M059J (cell line): ENCODE measurements at places on chromosomes 3 and 15.

DNA sequence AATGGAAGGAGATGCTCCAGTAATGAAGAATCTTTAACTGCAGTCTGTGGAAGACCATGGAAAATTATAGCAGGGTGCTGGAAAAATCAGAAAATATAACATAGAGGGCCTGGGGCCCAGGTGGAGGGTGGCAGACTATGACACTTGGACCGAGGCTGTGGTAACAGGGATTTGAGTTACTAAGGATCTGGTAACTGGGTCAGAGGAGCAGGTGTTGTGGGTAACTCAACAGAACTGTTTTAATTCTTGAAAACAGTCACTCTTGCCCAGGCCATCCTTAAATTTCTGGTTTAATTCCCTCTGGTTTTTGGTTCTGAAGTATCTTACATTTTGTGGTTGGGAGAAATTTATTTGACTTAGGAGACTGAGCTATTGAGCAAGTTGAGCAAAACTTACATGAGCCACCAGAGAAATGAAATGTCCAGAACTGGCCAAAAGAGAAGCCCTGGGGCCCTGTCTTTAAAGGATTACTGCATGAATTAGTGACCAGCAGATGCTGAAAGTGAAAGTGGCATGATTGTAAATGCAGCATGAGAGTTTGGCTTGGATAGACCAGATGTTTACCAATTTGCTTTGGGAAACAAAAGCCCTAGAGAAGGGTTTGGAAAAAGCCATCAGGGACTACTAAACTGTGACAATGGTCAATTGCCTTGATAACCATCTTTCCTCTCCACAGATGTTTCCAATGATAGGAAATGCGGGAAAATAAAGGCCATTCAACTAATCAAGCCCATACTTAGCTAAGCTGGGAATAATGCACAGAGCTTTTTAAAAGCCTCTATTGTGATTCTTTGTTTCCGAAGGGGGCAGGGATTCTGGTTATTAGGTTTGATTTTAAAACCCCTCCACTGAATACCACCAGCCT lies 374.9 kb upstream of the TGFBR2 start:
- peak; percentile 70 for DNase-seq

- DNase-seq: no peak
Measured at GRCh38 chr3:40216471-40216870, 93.0 kb upstream of the EIF1B start.

- DNase-seq: no peak
Measured at GRCh38 chr3:60497902-60498301, 753.4 kb downstream of the FHIT start.

GRCh38 chr3:131082871-131083863 lies 56.5 kb downstream of the NEK11 start:
- peak; percentile 31 for DNase-seq

GRCh38 chr15:35298509-35298908 lies 213.4 kb upstream of the NANOGP8 start:
- DNase-seq: no peak

GRCh38 chr3:133834621-133835417 lies 29.2 kb downstream of the SRPRB start:
- DNase-seq: no peak

- DNase-seq: peak; percentile 32
Measured at GRCh38 chr3:123706871-123707270, 122.0 kb upstream of the HACD2 start.

- DNase-seq: no peak
Measured at GRCh38 chr3:133049491-133049890, 11.3 kb downstream of the TMEM108 start.

GRCh38 chr15:70596354-70597055 lies 166.9 kb downstream of the UACA start:
- peak; percentile 96 for DNase-seq

GRCh38 chr3:36738702-36739101 lies 25.7 kb downstream of the DCLK3 start:
- no peak for DNase-seq

DNA sequence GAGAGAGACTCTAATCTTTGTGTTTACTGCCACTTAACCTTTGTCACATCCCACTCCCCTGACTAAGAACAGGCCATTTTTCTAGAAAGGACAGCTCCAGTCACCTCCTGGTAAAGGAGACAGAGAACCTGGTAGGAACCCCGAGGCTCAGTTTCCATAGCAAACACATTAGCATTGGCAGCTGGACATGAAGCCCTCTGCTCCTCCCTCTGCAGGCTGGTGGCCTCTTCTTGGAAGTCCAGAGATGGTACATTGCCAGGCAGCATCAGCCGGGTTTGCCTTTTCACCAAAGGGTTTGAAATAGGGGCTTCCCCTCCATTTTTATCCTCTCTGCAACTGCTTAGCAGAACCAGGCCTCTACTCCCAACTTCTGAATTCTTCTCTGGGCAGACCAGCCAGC lies 213.4 kb upstream of the SEMA6D start:
- no peak for DNase-seq

DNA sequence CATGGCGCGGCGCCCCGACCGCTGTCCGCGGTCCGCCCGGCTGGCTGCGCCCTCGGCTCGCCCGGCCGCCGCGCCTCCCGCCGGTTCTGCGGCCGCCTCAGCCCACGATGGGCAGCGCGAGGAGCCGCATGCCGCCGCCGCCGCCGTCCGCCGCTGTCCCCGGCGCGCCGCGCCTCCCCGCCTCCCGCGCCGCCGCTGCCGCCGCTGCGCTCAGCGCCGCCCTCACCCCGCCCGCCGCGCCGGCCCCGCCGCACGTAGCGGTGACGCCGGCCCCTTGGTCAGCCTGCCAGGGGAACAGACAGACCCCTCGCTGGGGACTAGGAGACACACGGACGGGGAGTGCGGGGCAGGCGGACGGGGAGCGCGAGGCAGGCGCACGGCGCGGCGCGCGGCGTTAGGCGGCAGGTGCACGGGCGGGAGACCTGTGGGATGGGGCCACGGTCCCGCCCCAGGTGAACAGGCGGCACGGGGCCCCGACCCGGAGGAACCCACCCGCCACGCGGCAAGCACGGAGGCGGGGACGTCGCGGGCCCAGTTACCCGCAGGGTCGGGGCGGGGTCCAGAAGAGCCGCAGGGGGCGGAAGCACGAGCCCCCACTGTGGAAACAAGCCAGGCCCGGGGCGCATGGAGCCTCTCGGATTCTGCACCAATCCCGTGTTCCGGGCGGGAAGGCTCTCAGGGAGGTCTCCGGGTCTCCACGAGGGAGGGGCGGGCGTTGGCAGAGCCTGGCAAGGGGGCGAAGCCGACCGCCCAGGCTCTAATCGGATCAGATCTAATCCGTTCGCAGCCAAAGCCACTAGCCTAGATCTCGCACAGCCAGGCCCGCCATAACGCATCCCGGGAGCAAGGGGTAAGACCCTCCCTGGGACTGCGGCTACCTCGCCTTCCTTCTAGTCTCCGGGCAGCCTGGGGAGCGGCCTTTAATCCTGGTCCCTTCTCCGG lies at the start of gene CSPG5:
Gene CSPG5 (minus strand): TSS at position 175 of the 942 bp plus-strand sequence. CDS start 172 bp downstream, at position 3.
- DNase-seq: no peak

GRCh38 chr3:34022147-34022546 lies 223.7 kb downstream of the PDCD6IP start:
- DNase-seq: no peak

DNA sequence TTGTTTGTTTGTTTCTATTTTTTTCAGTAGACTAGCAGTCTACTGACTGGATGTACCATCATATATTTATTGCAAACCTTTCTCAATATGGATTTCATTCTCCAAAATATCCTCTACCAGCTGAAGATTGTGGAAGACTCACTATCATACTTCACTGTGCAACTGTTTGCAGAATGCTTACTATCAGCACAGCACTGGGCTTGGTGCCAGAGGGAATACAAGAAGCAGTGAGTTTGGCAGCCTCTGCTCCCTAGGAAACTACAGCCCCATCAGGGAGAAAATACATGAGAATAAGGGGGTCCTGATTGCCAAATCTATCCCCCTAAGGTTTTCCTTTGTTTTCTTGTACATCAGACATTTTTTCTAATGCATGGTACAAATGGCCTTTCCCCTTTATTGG lies 27.5 kb downstream of the AQP9 start:
- DNase-seq: peak; percentile 4

DNA sequence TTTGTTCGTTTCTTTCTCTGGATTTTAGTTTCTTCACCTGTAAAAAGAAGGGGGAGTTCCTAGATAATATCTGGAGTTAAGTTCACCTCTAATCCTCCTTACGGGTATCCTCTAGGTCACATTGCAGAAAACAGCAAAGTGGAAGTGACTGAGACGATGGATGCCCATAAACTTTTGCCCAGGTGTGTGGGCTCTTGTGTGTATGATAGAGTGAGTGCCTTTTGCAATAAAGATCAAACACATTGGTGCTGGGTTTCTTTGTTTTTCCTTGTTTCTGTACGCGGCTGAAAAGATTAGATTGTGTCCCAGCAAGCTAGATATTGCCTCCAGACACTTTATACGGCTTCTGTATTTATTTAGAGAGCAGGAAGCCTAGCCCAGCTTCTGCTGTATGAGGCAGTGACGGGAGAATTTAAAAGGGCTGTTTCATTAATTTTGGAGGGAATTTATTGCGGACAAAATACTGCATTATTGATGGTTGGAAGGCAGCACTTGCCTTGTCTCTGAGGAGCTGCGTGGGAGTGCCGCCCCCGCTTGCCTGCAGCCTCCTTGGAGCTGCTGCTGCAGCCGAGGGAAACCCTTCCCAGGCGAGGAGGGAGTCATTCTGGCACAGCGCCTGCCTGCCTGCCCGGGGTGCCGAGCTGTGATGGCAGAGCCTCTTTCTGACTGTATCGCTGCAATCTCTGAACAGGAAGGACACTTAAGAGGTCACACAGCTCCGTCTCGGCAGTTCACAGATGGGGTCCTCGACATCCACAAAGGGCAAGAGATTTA lies 38.5 kb downstream of the PYDC2 start:
- peak; percentile 77 for DNase-seq

DNA sequence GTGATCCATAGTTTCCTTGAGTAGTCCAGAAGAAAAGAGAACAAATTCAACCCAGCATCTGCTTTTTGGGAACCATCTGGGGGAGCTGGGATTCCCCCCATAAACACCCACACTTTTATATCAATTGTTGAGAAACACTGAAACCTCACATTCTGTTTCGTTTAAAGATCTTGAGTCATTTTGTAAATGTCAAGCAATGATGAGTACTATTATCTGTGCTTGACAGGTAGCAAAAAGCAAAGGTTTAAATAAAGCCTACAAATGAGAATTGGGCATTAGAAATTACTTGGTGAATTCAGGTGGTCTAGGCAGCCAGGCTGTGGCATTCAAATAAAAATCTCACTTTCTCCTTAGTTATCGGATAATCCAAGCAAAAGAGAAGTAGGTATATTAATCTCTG lies 75.7 kb downstream of the TMEM266 start:
- DNase-seq: no peak

DNA sequence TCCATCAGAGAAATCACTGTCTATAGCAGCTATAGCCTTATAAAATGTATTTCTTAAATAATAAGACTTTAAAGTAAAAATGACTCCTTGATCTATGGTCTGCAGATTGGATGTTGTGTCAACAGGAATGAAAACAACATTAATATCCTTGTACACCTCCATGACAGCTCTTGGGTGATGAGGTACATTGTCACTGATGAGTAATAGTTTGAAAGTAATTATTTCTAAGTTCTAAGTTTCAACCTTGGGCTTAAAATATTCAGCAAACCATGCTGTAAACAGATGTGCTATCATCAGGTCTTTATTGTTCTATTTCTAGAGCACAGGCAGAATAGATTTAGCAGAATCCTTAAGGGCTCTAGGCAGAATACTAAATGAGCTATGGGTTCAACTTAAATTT lies 568.2 kb upstream of the BCHE start:
- peak; percentile 5 for DNase-seq

DNA sequence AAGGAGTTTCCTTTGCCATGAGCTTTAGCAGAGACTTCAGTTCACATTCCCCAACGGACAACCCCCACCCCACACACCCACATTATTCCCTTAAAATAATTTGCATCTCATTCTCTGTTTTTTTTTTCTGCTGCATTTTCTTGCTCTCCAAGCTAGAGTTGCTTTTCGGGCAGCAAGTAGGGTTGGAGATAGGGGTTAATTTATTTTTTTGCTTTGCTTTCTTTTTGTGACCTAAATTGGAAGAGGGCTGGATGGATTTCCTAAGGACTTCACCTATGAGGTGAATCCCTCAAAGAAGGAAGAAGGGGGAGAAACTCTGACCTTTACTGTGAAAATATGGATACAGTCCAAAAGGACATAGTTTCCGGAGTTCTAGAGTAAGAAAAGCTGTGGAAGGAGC lies 6.6 kb downstream of the SOX2 start:
- no peak for DNase-seq

- DNase-seq: peak; percentile 52
Measured at GRCh38 chr3:123559040-123559861, 25.6 kb downstream of the HACD2 start.

GRCh38 chr3:41144631-41145030 lies 54.7 kb upstream of the CTNNB1 start:
- DNase-seq: no peak

DNA sequence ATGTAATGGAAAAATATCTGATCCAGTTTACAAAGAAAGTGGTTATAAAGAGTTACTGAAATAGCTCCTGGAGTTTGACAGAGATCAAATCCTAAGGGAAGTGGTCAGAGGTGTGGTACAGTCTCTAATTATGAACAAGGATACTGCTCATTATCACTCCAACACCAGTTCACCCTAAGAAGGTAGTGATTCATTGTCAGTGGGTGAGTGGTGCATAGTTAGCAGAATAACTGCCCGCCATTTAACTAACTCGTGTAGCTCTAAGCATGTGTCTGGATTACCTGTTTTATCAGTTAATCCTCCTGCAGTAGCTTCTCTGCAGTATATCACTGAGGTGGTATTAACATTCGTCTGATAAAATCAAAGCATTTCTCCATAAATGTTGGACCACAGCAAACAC lies 700.1 kb downstream of the NLGN1 start:
- DNase-seq: no peak

- no peak for DNase-seq
Measured at GRCh38 chr3:131363275-131363674, 18.3 kb upstream of the NUDT16 start.

GRCh38 chr3:149374391-149374790 lies 3.1 kb downstream of the TM4SF1 start:
- DNase-seq: peak; percentile 20

DNA sequence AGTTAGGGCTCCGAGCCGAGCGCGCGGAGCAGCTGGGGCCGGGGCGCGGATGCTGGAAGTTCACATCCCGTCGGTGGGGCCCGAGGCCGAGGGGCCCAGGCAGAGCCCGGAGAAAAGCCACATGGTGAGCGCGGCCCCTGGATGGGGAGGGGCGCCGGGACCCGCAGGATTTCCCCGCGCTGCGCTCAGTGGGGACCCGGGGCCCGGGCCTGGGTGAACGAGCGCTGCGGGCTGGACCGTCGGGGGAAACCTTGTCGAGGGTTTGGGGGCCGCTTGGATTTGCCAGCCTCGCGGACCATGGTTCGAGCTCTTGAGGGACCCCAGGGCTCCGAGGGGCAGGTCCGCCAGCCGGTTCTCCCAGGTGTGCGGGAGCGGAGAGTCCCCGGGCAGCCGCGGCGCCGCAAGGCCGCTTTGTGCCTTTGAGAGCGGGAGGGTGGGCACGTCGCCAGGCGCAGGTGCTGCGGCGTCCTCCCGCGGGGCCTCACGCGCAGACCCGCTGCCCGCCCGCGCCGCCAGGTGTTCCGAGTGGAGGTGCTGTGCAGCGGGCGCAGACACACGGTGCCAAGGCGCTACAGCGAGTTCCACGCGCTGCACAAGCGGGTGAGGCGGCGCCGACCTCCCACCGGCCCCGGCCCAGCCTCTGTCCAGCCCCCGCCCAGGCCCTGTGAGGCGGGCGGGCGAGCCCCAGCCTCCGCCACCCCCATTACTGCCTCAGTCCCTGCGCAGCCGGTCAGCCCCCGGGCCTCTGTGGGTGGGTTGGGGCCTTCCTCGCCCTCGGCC lies at the start of gene SNX22:
Gene SNX22 (plus strand): TSS at position 5 of the 780 bp plus-strand sequence. CDS start 45 bp downstream, at position 50.
- no peak for DNase-seq
